T follicular helper cell (primary cell): ENCODE measurements at places on chromosomes 7 and 10.

DNA sequence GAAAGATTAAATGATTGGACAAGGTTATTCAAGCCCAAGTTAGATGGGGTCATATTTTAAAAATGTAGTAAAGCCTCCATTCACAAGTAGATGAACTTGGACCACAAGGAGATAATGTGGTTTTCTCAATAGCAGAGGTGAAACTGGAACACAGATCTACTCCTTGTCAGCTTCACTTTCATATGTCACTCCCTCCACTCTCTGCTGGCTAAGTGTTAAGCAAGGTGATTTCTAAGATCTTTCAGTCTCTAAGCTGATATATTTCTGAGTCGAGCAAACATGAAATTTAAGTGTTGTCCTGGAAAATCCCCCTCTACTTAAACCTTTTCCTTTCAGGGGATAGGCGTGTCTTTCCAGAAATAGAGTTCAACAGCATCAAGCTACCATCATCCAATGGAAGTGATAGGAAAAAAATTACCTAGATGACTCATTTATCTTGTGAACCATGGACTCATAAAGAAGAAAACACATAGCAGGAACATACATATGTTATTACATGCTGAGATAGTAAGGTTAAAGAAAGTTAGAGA lies 275.0 kb downstream of the PTEN start:
- DNase-seq = no peak

GRCh38 chr7:71710442-71710841 lies 578.5 kb downstream of the GALNT17 start:
- DNase-seq = no peak

DNA sequence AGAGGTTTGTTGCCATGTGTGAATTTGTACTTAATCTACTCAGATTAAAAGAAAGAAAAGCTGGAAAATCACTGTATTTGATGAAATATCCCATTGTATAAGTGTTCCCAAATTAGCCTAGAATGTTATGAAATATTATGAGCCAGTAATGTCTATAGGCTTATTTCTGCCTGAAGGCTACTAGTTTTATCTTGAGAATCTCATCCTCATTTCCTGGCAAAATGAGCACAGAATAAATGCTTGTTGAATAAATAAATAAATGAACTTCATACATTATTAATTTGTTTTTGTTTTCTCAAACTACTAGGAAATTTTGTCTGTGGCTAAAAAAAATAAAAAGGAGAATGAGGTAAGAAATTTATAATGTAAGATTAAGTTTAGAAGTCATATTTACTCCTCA lies 25.5 kb downstream of the HELLS start:
- DNase-seq = no peak

DNA sequence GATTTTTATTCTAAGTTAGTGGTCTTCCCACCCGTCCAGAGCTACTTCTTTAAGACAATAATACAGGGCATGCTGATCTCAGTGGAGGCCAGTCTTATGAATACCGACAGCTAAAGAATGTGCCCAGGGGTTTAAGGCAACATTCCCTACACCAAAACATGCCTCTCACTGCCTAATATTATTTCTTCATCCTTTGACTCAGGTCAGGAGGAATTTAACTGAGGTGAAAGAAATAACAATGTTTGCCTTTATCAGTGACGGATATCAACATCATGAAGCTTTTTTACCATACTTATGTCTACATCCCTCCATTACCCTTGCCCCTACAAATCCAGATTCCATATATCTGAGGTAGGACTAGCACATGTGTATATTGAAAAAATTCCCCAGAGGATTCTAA lies 33.3 kb upstream of the TES start:
- no peak for DNase-seq

- DNase-seq = no peak
Observed at GRCh38 chr10:117391436-117392205, 16.4 kb upstream of the PDZD8 start.

DNA sequence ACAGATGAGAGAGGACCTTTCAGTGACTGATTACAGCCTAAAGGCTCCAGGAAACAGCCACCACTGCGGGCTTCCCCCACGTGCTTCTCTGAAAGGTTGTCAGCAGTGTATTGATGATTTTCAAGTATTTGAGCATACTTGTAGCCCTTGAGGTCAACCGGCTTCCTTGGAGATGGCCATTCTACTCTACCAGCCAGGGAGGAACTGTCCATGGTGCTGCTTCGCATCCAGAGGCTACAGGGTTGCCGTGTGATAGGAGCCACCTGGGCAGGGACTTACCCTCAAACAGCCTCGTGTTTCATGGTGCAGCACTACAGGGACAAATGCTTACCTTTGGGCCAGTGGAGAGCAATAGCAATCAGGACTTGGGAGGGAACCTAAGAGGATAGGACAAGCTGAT lies 179.5 kb downstream of the DPP6 start:
- no peak for DNase-seq

- no peak for DNase-seq
Observed at GRCh38 chr10:4850397-4850796, 24.4 kb downstream of the AKR1E2 start.

DNA sequence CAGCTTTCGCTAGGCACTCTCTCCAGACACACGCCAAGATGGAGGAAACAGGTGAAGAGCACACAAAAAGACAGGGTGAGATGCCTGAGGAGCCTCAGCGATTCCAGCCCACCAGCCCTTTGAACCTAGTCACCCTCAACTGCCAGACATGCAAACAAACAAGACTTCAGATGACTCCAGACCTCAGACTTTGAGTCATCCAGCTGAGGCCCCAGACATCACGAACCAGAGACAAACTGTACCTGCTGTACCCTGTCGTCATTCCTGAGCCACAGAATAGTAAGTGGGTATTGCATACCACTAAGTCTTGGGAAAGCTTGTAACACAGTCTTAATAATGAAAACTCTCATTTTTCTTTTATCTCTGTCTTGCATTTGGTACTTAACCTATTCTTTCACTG lies 126.6 kb upstream of the LSM8 start:
- DNase-seq = no peak

- peak; percentile 2 for DNase-seq
Observed at GRCh38 chr10:15370212-15370855, 755 bp downstream of the FAM171A1 start.

- no peak for DNase-seq
Observed at GRCh38 chr10:92175164-92175563, 115.7 kb downstream of the CPEB3 start.

DNA sequence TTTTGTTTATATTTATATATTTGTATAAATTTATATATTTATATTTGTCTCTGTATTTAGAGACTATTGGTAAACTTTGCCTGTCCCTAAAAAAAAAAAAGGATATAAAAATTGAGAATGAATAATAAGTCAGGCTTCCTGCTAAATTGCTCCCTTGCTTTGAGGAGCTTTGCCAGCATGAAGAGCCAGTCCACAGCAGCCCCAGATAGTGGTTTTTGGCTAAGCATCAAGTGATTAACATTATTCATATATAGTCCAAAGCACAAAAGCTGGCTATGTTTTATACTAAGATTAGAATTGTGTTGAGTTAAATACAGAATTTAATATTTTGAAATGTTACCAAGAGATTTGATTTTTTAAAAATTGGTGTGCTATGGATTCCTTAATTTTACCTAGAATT lies 264.9 kb upstream of the FERD3L start:
- DNase-seq = no peak

GRCh38 chr10:77448226-77448625 lies 189.4 kb downstream of the KCNMA1 start:
- no peak for DNase-seq

DNA sequence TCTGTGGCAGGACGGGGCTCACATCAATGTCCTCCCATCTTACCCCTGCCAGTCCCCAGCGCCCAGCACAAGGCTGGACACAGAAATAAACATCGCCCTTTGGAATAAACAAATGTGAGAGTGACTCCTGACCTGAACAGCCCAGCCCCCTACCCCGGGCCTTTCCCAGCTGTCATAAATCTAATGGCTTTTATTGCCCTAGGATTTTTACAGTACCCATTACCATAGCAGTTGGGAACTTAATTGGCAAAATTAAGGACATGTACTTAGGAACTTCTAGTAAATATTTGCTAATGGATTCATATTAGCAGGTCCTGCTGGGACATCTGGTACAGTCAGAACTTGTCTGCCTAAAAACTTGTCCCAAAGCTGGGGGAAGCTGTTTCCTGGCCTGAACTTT lies 76.6 kb downstream of the GLRX3 start:
- no peak for DNase-seq

GRCh38 chr10:97135464-97135863 lies 50.3 kb downstream of the SLIT1 start:
- no peak for DNase-seq
